ENCODE measurements at places on chromosomes 5 and 9.
A peak's percentile ranks its signal among the peaks of the same experiment; 100 is the strongest.

DNA sequence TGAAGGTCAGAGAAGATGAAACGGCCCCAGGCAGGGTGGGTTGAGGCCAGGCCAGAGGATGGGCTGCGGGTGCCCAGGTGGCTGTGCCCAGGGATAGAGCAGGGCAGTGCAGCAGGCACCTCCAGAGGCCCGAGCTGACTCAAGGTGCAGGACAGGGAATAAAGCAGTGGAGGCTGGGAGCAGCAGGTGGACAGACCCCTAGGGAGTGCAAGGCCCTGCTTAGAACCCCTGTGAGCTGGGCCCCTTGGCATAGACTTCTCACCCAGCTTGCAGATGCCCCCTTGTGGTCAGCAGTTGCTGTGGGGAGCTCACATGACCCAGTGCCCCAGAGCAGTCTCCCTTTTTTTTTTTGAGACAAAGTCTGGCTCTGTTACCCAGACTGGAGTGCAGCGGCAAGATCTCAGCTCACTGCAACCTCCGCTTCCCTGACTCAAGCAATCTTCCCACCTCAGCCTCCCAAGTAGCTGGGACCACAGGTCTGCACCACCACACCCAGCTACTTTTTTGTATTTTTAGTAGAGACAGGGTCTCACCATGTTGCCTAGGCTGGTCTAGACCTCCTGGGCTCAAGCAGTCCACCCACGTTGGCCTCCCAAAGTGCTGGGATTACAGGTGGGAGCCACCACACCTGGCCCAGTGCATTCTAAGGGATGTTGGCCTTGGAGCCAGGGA lies 118.8 kb downstream of the WNK2 start:
- peak; percentile 38 for DNase-seq

DNA sequence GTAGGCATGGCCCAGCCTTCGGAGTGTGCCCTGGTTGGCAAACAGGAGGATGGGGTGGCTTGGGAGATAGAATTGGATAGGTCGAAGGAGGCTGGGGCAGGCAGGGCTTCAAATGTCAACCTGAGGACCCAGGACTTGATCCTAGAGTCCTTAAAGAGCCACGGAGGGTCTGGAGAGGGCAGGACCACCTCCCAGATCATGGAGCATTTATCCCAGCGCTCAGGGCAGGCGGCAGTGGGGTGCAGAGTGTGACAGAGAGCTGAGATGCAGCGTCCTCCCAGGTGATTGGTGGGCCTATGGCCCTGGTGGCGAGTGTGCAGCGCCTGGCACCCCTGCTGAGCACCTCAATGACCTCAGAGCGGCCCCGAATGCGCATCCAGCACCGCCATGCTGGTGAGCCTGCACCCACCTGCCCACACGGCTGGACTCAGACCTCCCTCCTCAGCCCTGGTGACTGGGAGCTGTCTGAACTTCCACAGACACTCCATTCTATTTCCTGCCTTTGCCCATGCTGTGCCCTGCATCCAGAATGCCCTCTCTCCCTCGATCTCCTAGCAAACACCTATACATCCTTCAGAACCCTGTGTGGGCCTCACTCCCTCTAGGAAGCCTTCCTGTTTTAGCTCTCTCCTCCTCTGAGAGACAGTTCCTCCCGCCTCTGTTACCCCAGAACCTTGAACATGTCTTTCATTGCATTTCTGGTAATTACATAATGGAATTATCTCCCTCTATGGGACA lies 6.3 kb downstream of the ADGRD2 start:
- no peak for DNase-seq

- no peak for DNase-seq
Measured at GRCh38 chr9:70936536-70936935, 184.9 kb downstream of the TRPM3 start.

- DNase-seq = no peak
Measured at GRCh38 chr9:111501648-111502047, 17.5 kb upstream of the ECPAS start.

GRCh38 chr9:1538301-1538700 lies 476.8 kb upstream of the SMARCA2 start:
- no peak for DNase-seq

- DNase-seq = no peak
Measured at GRCh38 chr5:73895471-73895870, 269.5 kb downstream of the ARHGEF28 start.

DNA sequence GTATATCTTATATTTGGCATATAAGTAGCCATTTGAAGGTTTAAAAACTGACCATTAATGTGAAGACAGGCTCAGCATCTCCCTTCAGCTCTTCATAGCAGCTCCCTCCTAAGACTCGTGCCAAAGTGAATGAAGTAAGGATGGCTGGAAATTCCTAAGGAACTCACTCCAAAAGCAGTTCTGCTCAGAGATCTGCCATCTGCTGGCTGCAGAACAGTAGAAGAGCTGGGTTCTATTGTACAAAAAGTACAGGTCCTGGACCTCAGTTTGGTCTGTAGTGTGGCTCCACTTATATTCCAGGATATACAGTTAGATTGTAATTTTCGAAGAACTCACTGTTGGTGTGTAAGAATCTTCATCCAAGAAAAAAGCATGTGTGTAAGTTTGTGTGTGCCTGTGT lies 104.9 kb upstream of the RUSC2 start:
- no peak for DNase-seq

- no peak for DNase-seq
Measured at GRCh38 chr5:5340206-5340729, 82.2 kb upstream of the ICE1 start.

GRCh38 chr9:107894572-107895261 lies 405.1 kb upstream of the KLF4 start:
- DNase-seq = no peak

- DNase-seq = no peak
Measured at GRCh38 chr5:62214701-62215100, 91.3 kb upstream of the KIF2A start.

- DNase-seq = no peak
Measured at GRCh38 chr9:106575823-106576222, 287.1 kb upstream of the ZNF462 start.

GRCh38 chr9:137731947-137732813 lies 113.4 kb downstream of the EHMT1 start:
- DNase-seq = no peak

DNA sequence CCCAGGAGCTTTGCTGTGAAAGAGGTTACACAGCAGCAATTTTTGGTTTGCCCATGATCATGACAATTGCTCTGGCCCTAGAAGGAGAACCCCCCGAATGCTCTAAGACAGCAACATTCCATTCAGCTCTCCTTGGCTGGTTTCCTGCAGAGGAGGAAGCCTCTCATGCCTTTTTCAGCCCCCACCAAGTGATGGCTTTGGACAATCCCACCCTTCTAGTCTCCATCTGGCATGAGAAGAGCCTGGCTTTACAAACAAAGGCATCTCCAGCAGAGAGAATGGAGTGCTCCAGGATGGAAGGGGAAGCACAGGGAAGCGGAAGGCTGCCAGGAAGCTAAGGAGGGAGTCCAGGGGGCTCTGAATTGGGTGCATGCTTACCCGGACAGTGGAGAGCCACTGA lies 98.4 kb downstream of the CRB2 start:
- no peak for DNase-seq

GRCh38 chr5:181212080-181212479 lies 7.1 kb upstream of the TRIM7 start:
- DNase-seq = no peak

DNA sequence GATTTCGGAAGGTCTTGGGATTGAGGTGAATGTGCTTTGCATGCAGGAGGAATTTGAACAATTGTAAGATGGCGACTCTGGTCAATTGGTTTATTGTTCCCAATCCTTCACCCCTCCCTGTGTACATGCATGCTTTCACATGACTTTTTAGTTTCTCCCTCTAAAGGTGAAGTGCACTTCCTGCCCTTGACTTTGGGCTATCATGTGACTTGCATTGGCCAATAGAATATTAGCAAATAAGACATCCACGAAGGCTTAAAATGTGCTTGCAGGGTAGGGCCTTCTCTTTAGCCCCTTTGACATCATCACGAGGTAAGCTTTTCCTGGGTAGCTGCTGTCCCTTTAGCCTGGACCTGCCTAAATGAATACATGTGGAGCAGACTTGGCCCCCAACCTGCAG lies 8.1 kb upstream of the ZBTB43 start:
- no peak for DNase-seq

- no peak for DNase-seq
Measured at GRCh38 chr5:64625678-64626077, 64.6 kb upstream of the SHISAL2B start.

DNA sequence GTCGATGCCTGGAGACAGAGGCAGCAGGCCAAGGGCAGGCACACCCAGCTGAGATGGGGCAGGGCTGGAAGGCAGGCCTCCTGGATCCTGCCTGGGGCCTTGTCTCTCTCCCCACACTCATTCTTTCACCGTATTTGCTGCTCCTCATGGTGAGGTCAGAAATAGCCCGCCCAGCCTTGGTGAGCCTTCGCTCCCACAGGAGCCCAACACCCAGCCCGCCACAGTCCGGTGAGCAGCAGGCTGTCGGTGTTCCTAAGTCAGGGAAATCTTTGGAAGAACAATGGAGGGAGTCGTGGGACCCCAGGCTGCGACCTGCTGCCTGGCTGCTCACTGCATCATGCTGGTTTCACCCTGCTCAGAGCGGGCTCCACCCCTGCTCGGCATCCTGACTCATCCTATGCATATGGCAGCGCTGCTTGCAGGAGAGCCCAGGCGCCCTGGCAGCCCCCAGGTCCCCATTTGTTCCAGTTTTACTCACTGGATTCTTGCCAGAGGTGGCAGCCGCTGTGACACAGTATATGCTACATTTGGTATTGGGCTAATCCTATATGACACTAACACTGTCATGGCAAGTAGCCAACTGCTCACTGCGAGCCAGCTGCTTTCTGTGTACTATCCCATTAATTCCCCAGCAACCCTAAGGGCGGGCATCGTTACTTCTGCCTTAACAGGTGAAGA lies 53.2 kb upstream of the NCS1 start:
- no peak for DNase-seq

- DNase-seq = no peak
Measured at GRCh38 chr9:81782313-81782995, 93.1 kb upstream of the TLE1 start.

GRCh38 chr5:128264564-128265360 lies 181.2 kb downstream of the SLC12A2 start:
- no peak for DNase-seq

GRCh38 chr5:11611011-11611410 lies 293.2 kb downstream of the CTNND2 start:
- no peak for DNase-seq

DNA sequence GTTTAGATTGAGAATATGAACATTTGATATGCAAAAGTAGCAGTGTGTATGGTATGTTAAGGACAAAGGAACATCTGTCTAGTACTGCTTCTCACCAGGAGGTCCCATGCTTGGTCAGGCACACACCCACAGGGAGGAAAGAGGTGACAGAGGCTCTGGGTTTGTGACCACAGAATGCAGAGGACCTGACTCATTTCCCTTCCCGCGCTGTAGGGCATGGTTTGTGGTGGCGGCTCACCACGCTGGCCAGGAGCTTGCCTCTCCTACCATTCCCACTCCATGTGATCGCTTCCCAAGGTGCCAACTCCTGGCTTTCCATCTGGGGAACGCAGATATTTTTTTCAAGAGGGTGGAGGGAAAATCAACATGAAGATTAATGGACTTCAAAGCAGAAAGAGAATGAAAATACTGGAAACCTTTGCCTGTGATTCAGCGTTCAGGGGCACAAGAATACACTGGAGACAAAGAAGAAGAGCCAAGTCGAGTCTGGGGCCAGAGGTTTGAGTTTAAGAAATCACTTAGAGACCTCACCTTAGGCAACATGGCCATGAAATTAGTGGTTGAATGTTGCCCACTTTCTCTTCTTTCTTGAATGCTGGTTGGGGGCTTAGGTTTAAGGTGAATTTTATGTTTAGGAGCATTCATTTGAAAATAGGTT lies 477.8 kb downstream of the CCDC171 start:
- DNase-seq = no peak

GRCh38 chr5:72434056-72434780 lies 73.0 kb downstream of the ZNF366 start:
- DNase-seq = no peak

- no peak for DNase-seq
Measured at GRCh38 chr9:119289740-119290433, 79.3 kb downstream of the BRINP1 start.

DNA sequence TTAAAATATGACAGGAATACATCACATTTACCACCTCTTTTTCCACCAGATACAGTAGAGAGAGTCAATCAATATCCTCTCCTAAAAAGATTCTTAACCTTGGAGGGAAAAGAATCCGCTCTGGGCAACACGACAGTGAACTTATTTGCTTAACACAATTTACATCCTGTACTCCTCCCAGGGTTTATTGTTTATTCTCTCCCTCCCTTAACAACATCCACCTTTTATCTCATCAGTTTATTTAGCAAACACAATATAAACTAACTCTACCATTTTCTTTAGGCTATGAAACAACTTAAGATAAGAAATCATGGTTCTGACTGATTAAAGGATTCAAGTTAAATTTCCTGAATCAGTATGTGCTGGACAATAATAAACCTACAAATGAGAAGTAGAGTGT lies 50.9 kb downstream of the CERT1 start:
- DNase-seq = no peak

DNA sequence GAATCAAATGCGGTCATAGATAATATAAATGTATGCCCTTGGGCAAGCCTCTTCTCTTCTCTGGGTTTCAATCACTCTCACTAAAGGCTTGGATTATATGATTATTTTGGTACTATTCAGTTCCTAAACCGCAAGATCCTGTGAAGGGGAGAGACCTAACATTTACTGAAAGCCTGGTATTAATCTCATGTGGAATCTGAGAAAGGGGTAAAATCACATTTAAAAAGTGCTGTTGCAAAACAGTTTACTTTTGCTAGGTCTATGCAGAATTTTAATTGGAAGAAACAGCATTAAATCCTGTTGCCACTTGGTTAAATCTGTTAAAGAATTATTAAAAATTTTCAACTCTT lies 50.7 kb downstream of the SLC44A1 start:
- DNase-seq = no peak

DNA sequence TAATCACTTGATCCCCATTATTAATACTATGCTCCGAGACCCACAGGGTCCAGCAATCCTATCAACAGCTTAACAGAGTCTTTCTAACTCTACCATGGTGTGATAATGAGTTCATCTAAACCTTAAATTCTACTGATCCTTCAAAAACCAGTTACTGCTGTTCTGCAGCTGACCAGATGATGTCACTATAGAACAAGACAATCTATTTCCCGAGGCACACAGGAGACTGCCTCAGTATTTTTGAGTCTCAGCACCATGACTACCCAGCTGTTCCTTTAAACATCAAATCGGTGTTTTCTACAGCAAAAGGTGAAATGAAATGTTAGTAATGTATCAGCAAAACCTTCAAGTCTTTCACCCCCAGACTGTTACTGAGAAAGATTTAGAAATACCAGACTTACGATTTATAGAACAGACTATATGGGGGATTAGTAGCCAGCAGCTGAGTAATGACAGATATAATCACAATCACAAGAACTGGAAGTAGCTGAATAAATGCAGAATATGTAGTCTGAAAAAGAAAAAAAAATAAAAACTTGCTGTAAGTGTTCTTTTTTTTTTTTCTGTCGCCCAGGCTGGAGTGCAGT lies 16.9 kb downstream of the DNAJC18 start:
- peak; percentile 44 for DNase-seq
